ENCODE measurements at places on chromosomes 13 and 19. TPM values are rescaled to one million over a fixed set of nuclear protein-coding genes. Genes with fewer than 3 reads are reported as not detected.

The GARIN5B gene
- total RNA-seq: not detected

The CBARP gene
- 0.33 TPM for total RNA-seq

The ALOX5AP gene
- total RNA-seq: 12.5 TPM

The LENG9 gene
- 25.7 TPM for total RNA-seq

- H3K27me3 ChIP-seq: no peaks in the 10 kb centered on the region
- peak overlapping the region; percentile 91 for H3K4me3 ChIP-seq
Measured at GRCh38 chr13:27622881-27623280, 1.2 kb downstream of the POLR1D start.

DNA sequence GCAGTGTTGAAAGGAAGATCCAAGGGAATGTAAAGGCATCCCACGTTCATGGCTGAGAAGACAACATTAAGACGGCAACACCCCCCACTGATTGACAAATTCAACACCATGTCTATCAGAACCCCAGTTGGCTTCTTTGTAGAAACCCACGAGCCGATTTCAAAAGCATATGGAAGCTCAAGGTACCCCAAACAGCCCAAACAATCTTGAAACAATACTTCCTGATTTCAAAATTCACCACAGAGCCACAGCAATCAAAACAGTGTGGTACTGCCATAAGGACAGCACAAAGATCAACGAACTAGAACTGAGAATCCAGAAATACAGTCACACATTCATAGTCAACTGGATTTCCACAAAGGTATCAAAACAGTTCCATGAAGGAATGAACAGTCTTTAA lies 6.2 kb downstream of the MIER2 start:
- peaks cover 29% of the 10 kb centered on the region for H3K4me1 ChIP-seq
- no peaks in the 10 kb centered on the region for H3K27me3 ChIP-seq
- H3K27ac ChIP-seq: no peak overlapping the region
- H3K4me3 ChIP-seq: no peak overlapping the region

DNA sequence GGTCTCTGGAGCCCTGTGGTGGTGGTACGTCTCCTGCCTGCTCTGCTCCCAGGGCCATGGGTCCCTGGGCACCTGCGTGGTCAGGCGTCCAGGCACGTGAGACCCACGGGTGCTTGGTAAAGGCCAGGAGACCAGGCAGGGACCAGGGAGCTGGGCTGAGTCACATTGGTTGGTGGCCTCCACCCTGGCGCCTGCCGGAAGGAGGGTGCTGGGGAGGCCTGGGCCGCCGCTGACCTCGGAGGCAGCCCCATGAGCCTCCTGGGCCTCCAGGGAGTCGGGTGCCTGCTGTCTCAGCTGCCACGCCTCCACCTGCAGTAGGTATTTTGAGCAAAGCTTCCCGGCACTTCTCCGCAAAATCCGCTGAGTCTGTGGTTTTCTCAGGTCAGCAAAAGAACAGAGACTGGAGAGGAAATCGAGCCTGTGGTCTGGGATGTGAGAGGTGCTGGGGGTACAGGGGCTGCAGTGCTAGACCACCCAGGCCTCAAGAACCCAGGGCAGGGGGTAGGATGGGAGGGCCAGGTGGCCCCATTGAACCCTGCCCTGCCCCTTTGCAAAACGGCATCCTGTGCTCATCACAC lies 3.6 kb upstream of the PLK5 start:
- no peak overlapping the region for H3K27ac ChIP-seq
- H3K4me3 ChIP-seq: no peak overlapping the region
- no peak for DNase-seq
- peaks cover 11% of the 10 kb centered on the region for H3K4me1 ChIP-seq
- no peaks in the 10 kb centered on the region for H3K36me3 ChIP-seq
- peaks cover 20% of the 10 kb centered on the region for H3K27me3 ChIP-seq

DNA sequence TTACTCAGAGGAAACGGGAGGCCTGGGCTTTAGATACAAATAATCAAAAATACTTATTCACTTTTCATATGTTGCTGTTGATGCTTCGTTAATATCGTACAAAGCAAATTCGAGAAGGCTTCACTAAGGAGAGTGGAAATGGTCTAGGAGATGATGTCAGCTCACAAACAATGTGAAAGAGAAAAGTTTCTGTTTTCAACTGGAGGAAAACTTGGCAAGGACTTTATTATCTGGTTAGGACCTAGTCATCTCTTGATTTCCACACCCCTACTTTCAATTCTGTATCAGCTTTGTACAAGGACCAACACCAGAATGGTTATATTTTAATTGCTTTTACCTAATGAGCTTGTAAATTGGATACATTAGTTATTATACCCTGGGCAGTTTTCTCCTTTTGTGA lies 88.0 kb downstream of the SLC10A2 start:
- H3K4me1 ChIP-seq: no peaks in the 10 kb centered on the region
- H3K27ac ChIP-seq: no peak overlapping the region
- no peaks in the 10 kb centered on the region for H3K36me3 ChIP-seq
- DNase-seq: no peak
- H3K27me3 ChIP-seq: no peaks in the 10 kb centered on the region
- no peak overlapping the region for H3K4me3 ChIP-seq

Measured in body of pancreas (tissue), 4 donors.